Kasumi-1 (cell line): ENCODE measurements at places on chromosomes 4 and X.
A peak's percentile ranks its signal among the peaks of the same experiment; 100 is the strongest.

GRCh38 chr4:100694467-100694866, 176.6 kb upstream of the EMCN start:
- no peak for DNase-seq

- no peak for DNase-seq
Observed at GRCh38 chr4:14496408-14496807, 505.9 kb upstream of the CPEB2 start.

DNA sequence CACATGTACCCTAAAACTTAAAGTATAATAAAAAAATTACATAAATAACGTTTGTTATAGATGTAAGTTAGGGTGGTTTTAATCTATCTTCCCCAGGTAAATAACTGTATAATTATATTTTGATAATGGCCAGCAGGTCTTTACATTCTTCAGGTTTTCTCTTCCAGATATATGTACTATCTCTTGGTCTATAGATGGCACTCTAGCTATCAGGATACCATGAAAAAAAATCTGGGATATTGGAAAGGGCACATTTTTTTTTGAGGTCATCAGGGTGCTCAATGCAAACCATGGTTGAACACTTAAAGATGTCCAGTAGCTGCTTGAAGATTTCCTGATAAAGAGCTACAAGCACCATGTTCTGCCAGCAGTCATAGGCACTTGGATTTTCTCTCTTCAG, 15.6 kb upstream of the ADH4 start:
- DNase-seq: no peak

- DNase-seq: no peak
Observed at GRCh38 chr4:174505007-174505406, 17.3 kb downstream of the HPGD start.

DNA sequence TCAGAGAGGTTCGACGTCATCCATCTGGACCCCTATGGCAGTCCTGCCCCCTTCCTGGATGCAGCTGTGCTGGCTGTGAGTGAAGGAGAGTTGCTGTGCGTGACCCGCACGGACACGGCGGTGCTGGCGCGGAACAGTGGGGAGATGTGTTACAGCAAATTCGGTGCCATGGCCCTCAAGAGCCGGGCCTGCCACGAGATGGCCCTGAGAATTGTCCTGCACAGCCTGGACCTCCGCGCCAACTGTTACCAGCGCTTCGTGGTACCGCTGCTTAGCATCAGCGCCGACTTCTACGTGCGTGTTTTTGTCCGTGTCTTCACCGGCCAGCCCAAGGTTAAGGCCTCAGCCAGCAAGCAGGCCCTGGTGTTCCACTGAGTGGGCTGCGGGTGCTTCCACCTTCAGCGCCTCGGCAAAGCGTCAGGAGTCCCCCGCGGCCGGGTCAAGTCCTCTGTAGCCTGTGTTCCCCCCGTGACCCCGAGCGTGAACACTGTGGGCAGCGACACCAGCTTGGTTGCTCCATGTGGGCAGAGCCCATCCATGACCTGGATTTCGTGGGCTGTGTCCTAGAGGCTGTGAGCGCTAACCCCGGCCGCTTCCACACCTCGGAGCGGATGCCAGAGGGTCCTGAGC, 186.7 kb upstream of the SLITRK2 start:
- no peak for DNase-seq

DNA sequence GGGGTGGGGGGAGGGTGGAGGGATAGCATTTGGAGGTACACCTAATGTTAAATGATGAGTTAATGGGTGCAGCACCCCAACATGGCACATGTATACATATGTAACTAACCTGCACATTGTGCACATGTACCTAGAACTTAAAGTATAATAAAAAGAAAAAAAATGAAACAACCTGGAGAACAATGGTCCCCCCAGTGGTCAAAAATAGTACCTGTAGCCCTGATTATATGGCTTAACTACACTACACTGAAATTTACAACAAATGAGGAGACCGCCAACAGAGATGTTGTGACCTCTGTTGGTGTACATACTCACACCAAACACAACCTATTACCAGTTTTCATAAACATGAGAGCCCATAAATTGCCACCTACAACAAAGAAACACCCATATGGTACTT, 7.3 kb upstream of the MAGEE1 start:
- DNase-seq: no peak

DNA sequence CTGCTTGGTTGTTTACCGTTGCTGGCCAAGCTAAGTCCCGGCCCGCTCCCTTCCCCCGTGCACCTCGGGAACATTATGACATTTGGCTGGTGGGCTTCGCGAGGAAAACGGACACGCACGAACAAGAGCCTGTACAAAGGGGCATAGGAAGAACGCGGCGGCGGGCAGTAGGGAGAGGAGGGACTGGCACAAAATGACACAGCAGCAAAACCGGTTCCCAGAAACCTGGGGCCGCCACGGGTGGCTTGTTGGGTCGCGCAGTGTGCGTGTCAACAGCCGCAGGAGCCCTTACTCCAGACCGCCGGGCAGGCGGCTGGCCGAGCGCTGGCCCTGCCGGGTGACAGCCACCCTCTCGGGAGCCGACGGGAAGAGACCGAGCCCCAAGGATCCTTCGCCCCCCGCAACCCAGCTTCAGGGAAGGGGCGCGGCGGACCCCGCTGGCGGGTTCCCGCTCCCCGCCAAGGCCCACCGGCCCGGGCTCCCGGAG, 1.6 kb upstream of the LIN54 start:
- DNase-seq: no peak

- DNase-seq: no peak
Observed at GRCh38 chr4:132312521-132312920, 836.6 kb upstream of the PCDH10 start.

GRCh38 chr4:75895744-75896314, 6.4 kb downstream of the PPEF2 start:
- DNase-seq: peak; percentile 56

DNA sequence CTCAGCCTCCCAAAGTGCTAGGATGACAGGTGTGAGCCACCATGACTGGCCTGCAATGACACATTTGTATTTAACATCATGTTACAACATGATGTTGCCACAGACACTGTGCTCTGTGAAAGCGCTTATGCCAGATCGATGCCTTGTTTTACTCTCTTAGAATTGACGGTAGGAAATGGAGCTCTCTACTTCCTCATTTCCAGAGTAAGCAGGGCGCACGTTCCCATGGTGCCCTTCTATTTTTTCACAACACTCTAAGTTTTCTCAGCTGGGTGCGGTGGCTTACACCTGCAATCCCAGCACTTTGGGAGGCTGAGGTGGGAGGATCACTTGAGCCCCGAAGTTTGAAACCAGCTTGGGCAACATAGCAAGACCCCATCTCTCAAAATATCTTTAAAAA, 60.7 kb upstream of the DHRSX start:
- peak; percentile 0 for DNase-seq

DNA sequence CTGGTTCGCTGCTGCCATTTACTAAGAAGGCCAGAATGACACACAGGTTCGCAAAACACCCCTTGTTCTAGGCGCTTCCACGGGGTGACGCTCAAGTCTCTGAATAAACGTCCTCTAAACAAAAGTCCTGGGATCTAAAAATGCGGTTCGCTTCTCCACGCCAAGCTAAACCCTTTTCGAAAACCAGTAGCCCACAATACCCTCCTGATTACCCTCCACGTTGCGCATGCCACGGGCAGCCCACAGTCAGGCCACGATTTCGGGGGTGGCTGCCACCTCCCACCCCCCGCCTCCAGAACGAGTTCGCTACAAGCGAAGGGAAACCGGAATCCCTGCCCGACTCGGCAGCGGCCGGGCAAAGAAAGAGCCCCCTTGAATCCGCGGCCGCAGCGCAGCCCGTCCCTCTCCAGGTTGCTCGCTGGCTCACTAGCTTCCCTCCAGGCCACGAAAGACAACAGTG, 423 bp downstream of the RPL39 start:
- DNase-seq: no peak

DNA sequence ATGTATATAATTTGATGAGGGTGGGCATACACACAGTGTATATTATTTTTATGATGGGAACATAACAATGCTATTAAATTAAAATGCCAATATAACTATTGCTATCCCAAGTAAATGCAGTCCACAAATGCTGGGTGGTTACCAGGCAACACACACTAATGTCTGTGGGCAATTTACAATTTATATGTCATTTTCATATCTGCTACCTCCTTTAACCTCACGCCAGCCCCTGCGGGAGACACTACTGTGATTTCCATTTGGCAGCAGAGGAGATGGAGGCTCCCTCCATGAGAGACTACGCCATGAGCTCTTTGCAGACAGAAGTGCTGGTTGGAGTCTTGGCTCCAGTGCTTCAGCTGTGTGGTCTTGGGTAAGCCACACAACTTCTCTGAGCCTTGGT, 87.9 kb downstream of the PPP2R2C start:
- no peak for DNase-seq

DNA sequence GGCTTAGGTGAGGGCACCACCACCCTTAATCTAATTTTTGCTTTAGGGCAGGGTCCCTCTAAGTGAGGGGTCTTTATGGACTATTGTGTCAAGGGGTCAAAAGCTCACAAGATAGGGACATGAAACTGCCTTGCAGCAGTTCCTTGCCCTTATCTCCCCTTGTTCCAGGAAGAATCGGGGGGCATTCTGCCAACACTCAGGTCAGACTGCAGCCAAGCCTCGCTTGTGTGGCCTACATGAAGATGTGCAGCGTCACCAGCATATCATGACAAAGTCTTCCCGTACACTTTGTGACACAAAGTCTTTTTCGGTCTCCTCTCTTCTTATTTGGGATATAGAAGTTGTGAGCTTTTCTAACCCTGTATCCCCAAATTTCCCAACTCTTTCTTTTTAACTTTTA, 17.5 kb upstream of the USP9X start:
- no peak for DNase-seq

DNA sequence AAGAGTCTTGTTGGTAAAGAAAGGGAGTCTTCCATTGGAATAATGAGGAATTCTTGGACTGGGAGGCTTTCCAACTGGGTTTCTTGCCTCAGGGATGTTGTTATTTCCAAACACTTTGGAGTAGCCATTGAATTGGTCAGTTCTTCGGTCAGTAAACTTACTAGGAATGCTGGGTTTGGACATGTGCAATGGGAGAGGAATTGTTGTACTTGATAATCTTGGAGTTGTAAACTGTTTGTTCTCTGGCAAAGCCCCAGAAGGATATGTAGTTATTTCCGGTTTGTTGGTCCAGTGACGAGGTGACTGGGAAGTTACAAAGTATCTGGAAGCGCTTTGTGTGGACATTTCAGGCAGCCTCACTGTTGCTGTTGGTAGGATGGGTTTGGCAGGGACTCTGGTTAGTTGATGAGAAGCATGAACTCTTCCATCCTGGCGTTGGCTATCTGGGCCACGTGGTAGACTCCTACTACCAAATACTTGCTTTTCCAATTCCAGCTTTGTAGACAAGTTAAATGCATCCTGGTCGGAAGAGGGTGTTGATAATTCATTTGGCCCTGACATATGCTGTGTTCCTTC, 25.9 kb downstream of the MXRA5 start:
- DNase-seq: no peak

DNA sequence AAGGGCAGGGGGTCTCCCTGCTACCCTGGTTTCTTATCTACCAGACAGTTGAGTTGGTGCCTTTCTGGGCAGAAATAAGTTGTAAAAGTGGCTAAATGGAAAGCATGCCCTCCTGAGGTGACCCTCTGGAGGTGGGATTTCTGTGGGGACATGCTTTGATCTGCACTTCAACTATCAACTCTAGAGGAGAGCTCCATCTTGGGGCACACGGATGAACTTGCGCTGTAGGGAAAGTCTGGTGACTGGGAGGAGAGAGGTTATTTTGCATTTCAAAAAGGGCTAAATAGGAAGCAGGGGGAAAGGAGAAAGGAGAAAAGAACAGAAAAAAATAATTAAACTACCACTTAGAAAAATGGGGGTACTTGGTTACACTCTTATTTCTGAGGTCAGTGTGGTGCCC, 12.7 kb upstream of the RHOXF2B start:
- peak; percentile 25 for DNase-seq

DNA sequence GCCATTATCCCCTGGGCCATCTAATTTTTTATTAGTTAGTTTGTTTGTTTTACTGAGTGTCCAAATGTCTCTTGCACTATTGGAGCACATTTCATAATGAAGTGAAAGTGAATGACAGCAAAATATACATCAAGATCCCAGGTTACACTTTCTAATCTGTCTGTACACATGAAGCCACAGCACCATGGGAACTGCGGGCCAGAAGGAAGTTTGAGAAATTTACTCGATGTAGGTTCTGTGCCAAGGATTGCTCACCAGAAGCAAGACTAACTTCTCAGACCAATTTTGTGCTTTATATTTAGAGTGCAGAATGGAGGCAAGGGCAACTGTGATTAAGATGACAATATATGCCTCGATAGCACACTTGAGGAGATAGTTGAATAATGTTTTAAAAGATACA, 258.0 kb downstream of the COL25A1 start:
- DNase-seq: no peak

GRCh38 chr4:56531149-56531770, 25.7 kb downstream of the ARL9 start:
- DNase-seq: no peak

GRCh38 chr4:15577508-15577907, 77.6 kb downstream of the FBXL5 start:
- DNase-seq: no peak

DNA sequence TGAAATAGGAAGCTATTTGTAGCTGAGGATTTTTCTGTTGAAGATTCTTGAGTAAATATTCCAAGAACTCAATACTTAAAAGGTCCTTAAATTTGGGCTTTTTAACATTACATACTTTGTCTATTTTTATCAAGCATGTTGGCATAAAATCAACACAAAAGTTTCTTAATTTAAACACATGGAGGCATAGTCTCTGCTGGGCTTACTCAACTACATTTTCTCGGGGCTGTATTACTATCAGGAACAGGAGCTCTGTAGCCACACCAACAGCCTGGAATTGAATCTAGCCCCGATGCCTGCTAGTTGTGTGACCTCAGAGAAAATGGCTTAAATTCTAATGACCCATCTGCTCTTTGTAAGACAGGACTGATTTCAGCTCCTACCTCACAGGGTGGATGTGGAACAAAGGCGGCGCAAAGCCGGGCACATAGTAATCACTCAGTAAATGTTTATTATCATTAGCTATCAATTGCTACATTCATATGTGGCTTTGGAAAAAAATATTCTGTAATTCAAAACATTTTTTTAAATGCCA, 207.0 kb downstream of the NSUN7 start:
- DNase-seq: no peak

DNA sequence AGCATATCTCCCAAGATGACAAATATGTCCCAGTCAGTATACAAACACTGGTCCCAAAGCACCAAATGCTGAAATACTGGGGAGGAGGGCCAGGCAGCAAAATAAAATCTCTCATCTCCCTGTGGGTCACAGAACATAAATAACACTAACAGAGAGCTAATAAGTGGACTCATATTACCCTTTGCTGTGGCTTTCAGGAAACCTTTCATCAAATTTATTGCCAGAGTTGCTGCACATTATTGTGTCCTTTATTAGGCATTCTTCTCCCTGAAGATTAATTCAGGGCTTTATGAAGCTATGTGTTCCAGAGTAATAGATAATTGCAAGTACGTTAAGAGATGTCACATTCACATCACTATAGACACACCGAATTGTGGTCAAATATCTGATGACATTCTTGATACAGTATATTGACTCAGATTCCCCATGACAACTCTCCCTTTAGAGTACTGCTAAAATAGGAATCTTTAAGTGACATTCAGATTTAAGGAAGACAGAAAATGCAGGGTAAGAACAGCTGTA, 124.1 kb upstream of the PRR32 start:
- no peak for DNase-seq

GRCh38 chr4:72352711-72353110, 216.3 kb downstream of the ADAMTS3 start:
- no peak for DNase-seq

- peak; percentile 91 for DNase-seq
Observed at GRCh38 chr4:1072830-1073446, 40.4 kb downstream of the RNF212 start.
